ENCODE measurements at places on chromosomes 3 and 15.
A peak's percentile ranks its signal among the peaks of the same experiment; 100 is the strongest.

GRCh38 chr3:37810848-37811247 lies 50.8 kb upstream of the CTDSPL start:
- no peak for DNase-seq

- DNase-seq = no peak
These were observed 14.2 kb upstream of the COLQ start for GRCh38 chr3:15535732-15536131.

- DNase-seq = no peak
These were observed 55.6 kb downstream of the MYO9A start for GRCh38 chr15:72062319-72062718.

- no peak for DNase-seq
These were observed 123.3 kb downstream of the PLOD2 start for GRCh38 chr3:146037697-146038096.

DNA sequence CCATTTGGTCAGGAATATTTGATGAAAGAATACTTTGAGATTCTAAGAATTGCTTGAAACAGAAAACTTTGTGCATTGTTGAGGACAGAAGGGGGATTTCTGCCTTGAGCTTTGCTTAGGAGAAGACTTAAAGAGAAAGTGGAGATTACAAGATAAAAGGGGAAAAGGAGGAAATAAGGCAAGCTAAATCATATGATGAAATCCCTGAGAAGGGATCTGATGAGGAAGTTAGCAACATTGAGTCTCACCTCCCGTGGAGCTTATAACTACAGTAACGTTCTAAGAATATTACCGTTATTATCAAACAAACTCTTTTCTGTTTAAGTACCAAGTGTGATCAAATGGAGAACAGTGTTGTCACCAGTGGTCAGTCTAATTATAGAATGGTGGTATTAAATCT lies 414.7 kb upstream of the NAALADL2 start:
- DNase-seq = no peak

DNA sequence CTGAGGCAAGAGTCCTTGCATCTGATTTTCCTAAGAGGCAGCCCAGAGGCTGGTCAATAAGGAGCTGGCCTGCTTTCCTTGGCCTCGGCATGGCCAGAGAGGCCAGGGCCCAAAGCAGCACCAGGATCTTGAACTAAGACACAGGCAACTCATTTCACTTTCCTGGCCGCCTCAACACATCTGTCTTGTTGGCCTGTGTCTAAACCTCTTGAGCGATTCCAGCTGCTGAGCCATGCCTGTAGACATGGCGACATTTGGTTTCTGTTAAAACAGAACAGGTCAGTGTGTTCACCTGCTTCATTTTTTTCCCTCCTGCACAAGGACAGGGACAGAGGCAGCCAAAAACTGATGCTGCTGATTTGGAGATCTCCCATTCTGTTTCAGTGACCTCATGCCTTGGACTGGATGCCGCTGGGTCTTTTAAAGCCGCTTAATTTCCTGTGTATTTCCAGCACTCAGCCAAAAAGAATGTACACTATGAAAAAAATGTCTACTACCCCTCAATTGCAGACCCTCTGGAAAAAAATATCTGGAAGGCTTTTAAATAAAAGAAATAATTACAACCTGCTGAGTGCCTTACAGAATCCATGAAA lies 266.6 kb upstream of the ICE2 start:
- DNase-seq = no peak

- DNase-seq = no peak
These were observed 90.2 kb downstream of the CHSY1 start for GRCh38 chr15:101161656-101162055.

DNA sequence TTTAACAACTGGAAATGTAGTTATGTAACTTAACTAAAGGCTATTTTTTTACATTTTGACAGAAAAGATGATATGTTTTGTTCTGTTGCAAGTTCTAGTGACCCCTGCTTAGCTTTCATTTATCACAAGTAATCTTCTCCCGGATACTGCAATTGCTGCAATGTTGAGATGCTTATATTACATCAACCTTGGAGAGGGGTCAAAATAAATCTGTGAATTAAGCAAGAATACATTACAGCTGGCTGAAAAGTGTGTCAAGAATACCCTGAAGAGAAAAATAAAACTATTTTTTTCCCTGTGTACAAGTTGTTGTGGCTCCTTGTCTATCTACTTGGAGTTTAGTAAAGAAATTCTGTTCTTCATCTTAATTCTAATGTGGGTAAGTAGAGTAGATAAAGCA lies 232.1 kb upstream of the GOLIM4 start:
- no peak for DNase-seq

DNA sequence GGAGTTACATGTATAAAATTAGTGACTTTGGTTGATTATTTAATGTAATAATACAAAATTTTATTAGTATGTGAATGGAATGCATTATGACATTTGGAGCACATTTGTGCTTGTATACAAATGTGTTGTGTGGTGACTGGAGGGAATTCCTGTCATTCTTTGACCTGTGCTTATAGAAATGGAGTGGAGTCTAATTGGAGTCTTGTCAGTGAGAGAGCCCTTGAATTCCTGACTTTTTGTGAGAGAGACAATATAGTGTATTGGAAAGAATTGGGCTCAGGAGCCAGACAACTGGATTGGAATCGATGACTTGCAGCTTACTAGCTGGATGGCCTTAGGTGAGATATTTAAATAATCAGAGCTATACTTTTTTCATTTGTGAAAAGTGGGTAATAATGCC lies 9.4 kb downstream of the TCF12 start:
- DNase-seq = no peak

DNA sequence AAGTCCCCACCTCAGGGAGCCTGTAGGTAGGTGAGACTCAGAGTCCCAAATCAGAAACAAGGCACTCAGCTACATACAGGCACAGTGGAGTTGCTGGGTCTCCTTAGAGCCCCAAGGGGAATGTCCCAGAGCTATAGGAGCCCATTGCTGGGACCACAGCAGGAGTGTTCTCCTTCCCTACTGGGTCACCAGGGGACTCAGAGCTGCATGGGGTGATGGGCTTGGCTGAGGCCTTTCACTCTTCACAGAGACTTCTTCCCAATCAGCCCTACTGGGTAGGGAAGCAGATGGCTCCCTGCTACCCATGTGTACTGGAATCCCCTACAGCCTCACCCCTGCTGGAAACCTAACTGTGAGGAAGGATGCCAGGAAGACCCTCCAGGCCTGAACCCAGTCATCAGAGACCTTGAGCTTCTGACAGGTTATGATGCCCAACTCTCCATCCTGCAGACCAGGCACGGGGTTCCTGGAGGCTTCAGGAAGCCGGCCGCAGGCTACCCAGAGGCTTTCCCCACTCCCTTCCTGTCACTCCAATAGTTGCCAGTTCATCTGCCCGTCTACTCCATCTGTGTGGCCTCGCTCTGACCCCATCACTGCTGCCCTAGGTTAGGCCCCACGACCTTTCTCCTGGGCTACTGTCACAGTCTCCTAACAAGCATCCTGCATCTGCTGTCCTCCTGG lies 24.0 kb downstream of the RASGRF1 start:
- DNase-seq = no peak

DNA sequence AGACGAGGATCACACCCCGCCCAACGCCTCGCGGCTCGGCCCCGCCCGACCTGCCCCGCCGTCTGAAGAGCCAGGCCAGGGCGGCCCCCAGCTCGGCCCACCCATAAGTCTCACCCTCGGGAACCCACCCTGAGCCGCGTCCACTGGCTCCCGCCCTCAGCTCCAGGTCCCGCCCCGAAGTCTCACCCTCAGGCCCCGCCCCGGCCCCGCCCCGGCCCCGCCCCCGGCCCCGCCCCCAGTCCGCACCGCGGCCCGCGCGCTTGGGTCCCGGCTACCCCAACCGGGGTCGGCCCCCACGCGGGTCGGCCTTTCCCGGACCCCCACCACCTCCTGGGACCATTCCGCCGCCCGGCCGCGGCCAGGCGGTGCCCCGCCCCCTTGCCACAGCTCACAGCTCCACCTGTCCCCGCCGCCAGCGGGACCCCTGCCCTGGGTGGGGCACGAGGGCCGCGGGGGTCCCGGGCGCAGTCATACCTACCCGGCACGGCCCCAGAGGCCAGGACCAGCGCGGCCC lies 489 bp downstream of the CSPG5 start:
- DNase-seq = peak; percentile 87

GRCh38 chr3:175304404-175304803 lies 445.3 kb downstream of the NAALADL2 start:
- DNase-seq = peak; percentile 14

DNA sequence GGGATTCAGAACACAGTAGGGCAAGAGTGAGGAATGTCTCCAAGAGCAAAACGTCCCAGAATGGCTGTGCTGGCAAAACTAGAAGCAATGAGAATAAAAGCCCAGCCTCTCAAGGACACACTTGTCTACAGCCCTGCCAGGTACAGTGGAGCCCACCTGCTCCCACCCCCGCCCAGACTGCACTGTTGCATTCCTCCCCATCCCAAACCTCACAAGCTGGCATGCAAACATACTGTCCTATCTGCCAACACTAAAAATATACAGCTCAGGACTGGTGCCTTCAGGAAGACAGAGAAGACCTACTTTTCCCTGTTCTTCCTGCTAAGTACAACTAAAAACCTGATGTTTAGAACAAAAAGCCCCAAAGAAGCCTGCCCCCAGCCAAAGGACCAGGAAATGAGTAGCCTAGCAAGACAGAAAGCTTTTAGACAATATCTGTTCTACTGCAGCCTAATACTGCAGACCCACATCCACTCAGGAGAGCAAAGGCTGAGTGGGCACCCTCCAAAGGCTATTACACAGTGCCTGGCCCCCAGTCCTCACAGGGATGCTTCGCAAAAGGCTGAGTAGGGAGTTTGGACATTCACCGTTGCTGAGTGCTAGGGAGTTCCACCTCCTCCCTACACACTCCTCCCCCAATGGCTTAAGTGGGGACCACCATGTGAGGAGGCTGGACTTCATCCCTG lies 13.5 kb downstream of the OCA2 start:
- no peak for DNase-seq

DNA sequence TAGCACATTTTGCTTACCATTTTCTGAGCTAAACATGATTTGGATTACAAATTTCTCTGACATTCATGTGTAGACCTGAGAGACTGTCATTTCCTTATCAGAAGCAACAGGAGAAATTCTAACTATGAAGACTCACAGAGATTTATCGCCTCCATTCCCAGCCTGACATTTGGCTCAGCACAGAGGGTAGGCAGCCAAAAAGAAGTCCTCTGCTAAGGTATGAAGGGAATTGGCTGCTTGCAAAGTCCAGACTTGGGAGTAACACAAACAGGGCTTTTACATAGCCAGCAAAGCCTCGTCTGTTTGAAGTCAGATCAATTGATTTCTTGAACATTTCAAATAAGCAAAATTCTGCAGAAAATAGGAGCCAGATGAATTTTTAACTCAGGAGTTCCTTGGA lies 57.0 kb upstream of the CMSS1 start:
- no peak for DNase-seq

GRCh38 chr15:62391641-62392262 lies 226.7 kb upstream of the C2CD4B start:
- DNase-seq = peak; percentile 90

DNA sequence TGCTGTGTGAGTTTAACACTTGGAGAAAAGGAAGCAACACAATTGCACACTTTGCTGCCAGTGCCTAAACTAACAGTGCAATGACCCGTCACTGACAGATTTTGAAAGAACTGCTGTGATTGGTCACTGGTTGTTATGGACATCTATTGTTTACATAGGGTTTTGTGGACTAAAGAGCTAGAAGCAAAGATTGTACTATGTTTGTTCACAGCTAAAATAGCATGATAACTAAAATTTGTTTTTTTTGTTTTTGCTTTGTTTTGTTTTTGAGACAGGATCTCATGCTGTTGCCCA lies 112.4 kb upstream of the GOLGA8J start:
- DNase-seq = no peak

GRCh38 chr3:74531491-74531890 lies 83.0 kb downstream of the CNTN3 start:
- DNase-seq = no peak

DNA sequence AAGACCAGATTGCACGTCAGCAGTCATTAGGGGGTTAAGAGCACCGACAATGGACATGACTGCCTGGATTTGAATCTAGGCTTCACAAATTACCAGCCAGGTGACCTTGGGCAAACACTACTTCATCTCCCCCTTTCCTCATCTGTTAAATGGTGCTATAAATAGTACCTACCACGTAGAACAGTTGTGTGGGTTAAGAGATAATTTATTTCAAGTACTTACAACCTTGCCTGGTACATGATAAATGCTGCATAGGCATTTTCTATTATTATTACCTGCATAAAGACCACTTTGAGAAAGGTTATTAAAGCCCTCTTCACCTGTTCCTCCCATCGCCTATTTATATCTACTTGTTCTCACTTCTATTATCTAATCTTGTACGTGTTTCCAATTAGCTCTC lies 64.7 kb downstream of the BTD start:
- DNase-seq = no peak

DNA sequence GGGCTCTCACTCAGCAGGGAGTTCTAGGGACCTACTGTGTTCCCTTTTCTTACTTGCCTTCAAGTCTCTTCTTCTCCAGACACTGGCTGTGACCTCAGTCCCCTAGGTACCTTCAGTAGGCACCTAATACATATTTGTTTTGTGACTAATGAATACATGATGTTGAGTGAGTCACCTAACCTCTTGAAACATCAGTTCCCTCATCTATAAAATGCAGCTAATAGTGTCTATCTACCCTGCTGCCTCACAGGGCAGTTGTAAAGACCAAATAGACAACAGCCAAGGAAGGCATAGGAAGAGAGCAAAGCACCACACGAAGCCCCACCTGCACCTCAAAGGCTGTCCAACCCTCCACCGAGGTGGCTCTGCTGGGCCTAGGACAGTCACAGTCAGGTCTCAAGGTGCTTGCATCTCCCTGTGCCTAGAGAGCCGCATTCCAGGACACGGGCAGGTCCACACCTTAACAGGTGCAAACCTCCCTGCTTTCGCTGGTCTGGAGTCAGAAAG lies 29.1 kb downstream of the DAPK2 start:
- no peak for DNase-seq

- DNase-seq = no peak
These were observed 359.6 kb upstream of the DPPA4 start for GRCh38 chr3:109696932-109697331.

- no peak for DNase-seq
These were observed 1546.5 kb downstream of the OTOL1 start for GRCh38 chr3:163043074-163043473.

DNA sequence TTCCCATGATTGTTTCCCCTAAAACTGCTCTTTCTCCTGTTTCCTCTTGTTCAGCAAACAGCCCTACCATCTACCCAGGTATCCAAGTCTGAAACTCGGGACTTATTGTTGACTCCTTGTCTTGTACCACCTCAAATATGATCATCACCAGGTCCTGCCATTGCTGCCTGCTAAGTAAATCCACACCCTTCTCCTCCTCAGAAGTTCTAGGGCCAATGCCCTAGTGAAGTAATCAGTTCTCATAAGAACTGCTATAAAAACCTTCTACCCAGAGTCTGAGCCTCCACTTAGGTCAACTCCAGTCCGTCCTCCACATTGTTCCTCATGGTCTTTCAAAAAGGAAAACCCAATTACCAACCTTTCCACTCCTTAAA lies 77.0 kb upstream of the IL12A start:
- no peak for DNase-seq

DNA sequence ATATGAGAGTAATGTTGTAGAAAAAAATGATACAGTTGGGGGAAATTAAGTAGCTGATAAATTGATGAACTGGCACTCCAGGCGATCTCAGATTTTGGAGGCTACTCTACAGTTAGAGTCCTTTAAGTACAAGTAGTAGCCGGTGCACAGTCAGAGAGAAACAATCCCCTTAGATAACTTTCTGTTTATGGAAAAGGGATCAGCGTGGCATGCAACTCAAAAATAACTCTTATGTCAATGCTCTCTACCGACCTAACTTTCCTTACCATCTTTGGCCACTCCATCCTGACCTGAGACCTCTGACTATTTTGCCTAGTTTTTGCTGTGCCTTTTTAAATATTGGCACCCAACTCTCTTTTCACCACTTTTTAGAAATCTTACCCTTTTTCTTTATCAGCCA lies 299.6 kb downstream of the UNC13C start:
- DNase-seq = no peak

- DNase-seq = no peak
These were observed 30.8 kb upstream of the BFSP2 start for GRCh38 chr3:133369068-133369440.

Data from lower leg skin (tissue), 4 donors.